Activated CD4-positive, alpha-beta T cell treated with anti-CD3 and anti-CD28 coated beads for 36 hours (primary cell): ENCODE measurements at places on chromosomes 3 and 15. TPM values are rescaled to one million over a fixed set of nuclear protein-coding genes. Genes with fewer than 3 reads are reported as not detected.

- DNase-seq: no peak
These were observed 155.1 kb upstream of the LRRFIP2 start for GRCh38 chr3:37329465-37329864.

Gene SEMA3F
- total RNA-seq: 0.25 TPM

Gene ACAP2
- total RNA-seq: 51.9 TPM

GRCh38 chr3:184335291-184335660 lies 2.1 kb upstream of the FAM131A start:
- no peak for DNase-seq

- no peak for DNase-seq
These were observed 116.8 kb downstream of the ALCAM start for GRCh38 chr3:105483476-105483875.

GRCh38 chr15:69881766-69882165 lies 216.0 kb downstream of the TLE3 start:
- no peak for DNase-seq

GRCh38 chr3:188671971-188672370 lies 499.8 kb upstream of the TPRG1 start:
- no peak for DNase-seq

- DNase-seq: no peak
These were observed 188.3 kb downstream of the IL5RA start for GRCh38 chr3:2921903-2922302.

DNA sequence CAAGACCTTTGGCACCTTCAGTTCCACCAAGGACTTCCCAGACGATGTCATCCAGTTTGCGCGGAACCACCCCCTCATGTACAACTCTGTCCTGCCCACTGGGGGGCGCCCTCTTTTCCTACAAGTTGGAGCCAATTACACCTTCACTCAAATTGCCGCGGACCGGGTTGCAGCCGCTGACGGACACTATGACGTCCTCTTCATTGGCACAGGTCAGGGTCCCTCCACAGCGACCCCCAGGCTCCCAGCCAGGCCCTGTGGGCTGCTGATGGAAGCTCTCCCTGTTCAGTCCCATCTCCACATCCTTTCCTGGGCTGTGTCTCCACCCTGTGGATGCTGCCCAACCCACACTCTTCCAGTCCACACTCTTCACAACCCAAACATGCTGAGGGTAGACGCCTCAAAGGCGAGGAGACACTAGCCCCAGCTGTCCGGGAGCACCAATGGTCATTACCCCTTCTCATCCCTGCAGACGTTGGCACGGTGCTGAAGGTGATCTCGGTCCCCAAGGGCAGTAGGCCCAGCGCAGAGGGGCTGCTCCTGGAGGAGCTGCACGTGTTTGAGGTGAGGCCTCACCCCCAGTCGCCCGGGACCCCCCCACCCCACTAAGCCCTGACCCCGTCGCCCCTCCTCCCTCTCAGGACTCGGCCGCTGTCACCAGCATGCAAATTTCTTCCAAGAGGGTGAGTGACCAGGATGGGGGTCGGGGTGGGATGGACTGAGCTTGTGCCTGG lies 4.3 kb upstream of the LSMEM2 start:
- DNase-seq: peak; percentile 90

Gene ITIH1
- not detected for total RNA-seq
